ENCODE measurements at places on chromosomes 12 and 14.

DNA sequence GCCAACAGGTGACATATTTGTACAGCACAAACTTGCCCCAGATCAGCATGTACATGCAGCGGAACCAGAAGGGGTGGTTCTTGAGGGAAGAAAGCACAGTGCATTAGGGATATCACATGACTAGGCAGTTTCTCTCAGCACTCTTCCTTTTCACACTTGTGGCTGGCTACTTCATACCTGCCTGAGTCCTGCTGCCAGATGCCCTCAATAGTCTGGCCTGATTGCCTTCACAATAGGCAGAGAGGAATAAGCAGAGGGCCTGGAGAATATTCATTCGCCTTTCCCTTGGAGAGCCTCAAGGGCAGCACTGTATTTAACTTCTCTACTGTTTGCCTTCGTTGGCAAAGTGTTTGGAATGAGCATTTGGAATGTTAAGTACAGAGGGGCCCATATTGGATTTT is 7.9 kb downstream of the EMG1 start:
- DNase-seq, result no peak

GRCh38 chr14:67575684-67576083 is 24.4 kb downstream of the PIGH start:
- no peak for DNase-seq

DNA sequence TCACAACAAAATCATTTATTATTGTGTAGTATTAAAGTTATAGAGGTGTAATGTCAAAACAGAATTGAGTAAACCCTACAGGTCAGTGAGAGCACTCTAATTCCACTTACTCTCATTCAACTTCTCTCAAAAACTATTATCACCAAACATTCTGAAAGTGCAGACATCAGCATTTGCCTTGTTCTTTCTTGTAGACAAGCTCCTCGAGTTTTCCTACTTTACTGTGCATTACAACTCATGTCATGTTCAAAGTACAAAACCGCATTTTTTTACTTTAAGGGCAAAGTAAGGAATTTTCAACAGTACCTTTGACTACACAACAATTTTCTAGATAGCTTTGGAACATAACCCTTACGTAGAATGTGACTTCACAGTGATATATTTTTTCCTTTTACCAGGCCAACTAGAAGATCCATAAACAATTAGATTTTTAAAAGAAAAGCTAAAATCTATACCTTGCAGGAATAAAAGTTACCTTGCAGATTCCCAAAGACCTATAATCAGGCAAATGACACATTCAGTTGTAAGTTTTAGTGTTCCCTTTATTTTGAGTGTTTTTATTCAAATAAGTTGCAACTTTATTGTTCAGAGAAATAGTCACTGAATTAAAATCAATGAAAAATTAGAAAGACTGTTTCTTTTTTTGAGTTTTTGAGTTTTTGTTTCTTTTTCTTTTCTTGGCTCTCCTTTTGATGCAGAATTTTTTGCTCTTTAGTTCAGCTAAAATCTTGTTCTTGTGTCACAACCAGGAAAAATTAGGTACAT is 12.7 kb upstream of the USP15 start:
- DNase-seq, result no peak

- DNase-seq, result peak; percentile 64
Measured at GRCh38 chr14:92568621-92569479, 55.3 kb downstream of the RIN3 start.

DNA sequence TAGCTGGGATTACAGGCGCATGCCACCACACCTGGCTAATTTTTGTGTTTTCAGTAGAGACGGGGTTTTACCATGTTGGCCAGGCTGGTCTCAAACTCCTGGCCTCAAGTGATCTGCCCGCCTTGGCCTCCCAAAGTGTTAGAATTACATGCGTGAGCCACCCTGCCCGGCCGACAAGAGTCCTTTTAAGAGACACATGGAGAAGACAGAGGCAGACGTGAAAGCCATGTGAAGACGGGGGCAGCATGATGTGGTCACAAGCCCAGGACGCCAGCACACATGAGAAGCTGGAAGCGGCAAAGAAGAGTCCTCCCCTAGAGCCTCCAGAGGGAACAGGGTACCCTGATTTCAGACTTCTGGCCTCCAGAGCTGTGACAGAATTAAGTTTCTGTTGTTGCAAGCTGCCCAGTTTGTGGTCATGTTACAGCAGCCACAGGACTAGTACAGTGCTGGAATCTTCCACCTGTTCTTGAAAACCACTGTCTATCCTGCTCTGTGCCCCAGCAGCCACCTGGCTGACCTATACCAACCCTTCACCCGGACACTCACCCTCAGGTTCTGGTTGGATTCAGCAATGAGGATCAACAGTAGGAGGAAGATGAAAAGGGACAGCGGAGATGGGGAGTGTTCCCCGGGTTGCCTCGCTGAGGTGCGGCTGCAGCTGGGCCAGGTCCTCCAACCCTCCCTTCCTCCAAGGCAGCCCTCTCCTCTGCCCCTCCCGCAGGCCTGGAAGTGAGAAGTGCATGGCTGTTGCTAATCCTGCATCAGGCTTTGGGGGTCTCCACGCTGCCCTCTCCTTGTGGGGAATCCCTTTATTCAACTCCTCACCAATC is 16.9 kb downstream of the VPS37B start:
- no peak for DNase-seq

DNA sequence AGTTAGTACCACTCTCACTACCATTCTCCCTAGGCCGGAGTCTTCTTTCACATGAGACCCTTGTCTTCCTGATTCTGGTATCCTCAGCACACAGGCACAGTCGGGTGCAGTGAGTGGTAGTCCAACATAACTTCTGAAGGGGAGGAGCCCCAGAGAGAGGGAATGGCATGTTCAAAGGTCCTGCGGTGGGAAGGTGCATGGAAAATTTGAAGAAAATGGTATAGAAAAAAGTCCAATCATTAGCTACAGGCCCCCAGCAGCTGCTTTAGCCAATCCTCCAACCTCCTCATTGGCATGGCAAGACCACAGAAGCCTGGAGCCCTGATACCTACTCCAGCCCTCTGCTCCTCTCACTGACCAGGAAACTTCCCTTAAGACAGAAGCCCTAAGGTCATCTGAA is 96.6 kb downstream of the ZFP36L1 start:
- no peak for DNase-seq

DNA sequence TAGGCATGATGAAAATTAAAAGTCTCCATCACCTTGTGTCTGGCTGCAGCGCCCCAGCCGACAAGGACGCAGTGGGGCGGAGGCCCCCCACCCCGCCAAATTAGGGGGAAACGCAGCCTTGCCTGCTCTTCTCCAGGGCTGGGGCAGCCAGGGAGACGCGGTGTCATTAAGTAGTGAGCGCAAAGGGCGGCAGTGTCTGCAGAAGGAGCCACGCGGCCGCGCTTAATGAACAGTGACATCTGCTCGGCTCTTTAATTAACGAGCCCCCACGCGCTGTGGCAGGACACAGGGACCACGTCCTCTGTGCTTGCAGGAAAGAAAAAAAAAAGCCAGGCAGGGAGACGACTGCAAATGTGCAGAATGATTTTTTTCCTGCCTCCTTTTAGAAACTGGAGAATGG is 93.4 kb upstream of the NCOR2 start:
- no peak for DNase-seq

DNA sequence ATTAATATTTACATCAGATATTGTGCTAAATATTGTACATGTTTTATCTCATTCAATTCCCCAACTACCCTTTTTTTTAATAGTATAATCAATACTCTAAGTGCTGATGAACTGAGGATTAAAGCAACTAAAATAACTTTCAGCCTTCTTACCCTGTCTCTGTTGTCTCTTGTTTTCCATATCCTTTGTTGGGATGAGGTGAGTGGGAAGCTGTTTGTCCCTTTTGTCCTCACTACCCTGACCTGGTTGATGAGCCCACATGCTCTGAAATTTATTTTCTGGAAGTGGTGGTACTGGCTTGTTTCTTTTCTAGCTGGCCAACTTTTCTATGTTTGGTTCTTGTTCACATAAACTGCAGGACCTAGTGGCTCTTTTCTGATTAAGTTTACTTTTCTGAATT is 9.6 kb upstream of the ART4 start:
- DNase-seq, result no peak

- DNase-seq, result no peak
Measured at GRCh38 chr14:45083617-45083975, 320 bp upstream of the PRPF39 start.

DNA sequence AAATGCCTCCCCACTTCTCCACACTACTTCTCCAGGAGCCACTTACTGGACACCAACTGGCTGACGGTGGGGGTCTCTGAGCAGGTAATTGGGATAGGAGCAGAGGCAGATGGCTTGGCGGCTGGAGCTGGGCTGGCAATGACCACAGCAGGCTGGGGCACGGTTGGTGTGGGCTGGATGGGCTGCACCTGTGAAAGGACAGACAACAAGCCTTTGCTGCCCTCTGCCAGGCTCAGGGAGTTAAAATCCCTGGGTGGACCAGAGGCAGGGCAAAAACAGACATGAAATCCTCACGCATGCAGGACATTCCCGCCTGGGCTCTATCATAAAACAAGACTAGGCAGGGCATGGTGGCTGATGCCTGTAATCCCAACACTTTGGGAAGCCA is 19.3 kb upstream of the TFCP2 start:
- no peak for DNase-seq

DNA sequence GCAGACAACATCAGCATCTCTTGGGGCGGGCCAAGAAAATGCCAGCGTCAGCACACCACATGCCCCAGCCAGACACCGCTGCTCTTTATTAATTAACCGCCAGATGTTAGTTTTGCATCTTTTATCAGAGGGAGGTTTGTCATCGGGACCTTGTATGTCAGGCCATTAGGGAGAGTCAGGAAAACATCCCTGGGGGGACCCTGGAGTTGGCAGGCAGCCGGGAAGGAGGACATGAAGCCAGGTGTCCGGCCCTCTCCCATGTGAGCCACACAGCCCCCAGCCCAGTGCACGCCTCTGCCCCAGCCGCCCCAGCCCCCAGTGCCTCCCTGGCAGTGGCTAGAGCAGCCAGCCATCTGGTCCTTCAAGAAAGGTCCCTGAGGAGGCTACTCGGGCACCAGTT is 56.9 kb upstream of the FAM222A start:
- DNase-seq, result no peak

- no peak for DNase-seq
Measured at GRCh38 chr14:29895591-29896083, 32.0 kb downstream of the PRKD1 start.

- DNase-seq, result no peak
Measured at GRCh38 chr14:99589031-99589441, 15.0 kb downstream of the CCDC85C start.

- DNase-seq, result no peak
Measured at GRCh38 chr14:75434138-75434889, 6.5 kb downstream of the JDP2 start.

- no peak for DNase-seq
Measured at GRCh38 chr12:124278389-124279101, 16.3 kb upstream of the RFLNA start.

DNA sequence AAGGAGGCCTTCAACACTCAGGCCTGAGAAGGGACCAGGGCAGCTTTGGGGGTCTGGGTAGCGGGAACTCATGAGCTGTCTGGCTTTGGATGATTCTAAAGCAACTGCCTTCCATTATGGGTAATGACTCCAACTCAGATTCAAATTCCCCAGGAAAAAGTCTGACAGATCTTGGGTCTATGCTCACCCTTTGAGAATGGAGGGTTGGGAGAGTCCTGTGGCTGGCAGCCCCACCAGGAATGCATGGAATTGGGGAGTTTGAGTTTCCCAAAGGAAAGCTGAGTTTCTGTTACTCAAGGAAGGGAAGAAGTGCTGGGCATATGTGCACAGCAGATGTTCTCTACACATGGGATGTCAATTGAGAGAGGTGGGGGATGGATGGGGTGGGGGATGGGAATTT is 22.4 kb upstream of the LTBP2 start:
- DNase-seq, result no peak

DNA sequence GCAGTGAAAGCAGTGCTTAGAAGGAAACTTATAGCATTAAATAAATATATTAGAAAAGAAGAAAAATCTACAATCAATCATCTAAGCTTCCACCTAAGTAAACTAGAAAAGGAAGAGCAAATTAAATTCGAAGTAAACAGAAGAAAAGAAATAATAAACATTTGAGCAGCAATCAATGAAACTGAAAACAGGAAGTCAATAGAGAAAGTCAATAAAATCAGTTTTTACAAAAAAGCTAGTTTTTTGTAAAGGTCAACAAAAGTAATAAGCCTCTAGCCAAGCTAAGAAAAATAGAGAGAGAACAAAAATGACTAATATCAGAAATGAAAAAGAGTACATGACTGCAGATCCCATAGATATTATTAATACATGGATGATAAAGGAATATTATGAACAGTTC is 34.2 kb upstream of the KTN1 start:
- no peak for DNase-seq

GRCh38 chr12:32400114-32400672 is 835 bp downstream of the FGD4 start:
- peak; percentile 38 for DNase-seq

Measured in GM20000 (cell line).